ENCODE measurements at places on chromosomes 6 and 20.
A peak's percentile ranks its signal among the peaks of the same experiment; 100 is the strongest.

DNA sequence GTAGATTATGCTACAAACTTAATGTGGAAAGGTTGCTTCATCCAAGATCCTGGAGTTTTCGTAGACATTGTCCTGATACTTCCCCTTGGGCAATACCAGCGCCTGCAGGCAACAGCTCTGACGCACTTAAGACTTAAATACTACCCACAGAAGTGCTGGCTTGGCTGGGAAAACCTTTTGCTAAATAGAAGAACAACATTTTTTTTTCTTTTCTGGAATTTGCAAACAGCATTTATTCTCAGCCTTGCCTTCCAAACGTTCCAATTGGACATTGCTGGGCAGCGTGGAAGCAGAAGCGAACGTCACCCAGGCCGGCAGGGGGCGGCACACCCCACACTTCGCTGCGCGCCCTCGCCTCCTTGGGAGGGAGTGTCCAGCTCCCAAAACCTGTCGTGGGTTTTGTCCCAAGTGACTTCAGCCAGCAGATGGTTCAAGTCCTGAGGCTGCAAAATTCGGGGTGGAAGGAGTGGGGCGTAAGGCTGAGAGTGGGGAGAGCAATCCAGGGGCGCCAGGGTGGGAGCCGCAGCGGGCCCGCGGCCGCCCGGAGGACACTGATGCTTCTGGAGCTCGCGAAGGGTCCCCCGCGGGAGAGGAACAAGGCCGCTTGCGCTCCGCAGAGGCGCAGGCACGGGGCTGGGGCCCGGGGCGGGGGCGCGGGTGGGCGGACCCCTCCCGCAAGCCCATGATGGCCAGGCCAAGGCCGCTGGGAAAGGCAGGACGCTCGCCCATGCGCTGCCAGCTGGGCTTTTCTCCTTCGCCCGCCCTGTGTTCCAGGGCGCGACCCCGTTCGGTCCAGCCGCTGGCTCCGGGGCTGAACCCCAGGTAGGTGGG is 60.8 kb upstream of the MAP3K4 start:
- peak; percentile 16 for DNase-seq

DNA sequence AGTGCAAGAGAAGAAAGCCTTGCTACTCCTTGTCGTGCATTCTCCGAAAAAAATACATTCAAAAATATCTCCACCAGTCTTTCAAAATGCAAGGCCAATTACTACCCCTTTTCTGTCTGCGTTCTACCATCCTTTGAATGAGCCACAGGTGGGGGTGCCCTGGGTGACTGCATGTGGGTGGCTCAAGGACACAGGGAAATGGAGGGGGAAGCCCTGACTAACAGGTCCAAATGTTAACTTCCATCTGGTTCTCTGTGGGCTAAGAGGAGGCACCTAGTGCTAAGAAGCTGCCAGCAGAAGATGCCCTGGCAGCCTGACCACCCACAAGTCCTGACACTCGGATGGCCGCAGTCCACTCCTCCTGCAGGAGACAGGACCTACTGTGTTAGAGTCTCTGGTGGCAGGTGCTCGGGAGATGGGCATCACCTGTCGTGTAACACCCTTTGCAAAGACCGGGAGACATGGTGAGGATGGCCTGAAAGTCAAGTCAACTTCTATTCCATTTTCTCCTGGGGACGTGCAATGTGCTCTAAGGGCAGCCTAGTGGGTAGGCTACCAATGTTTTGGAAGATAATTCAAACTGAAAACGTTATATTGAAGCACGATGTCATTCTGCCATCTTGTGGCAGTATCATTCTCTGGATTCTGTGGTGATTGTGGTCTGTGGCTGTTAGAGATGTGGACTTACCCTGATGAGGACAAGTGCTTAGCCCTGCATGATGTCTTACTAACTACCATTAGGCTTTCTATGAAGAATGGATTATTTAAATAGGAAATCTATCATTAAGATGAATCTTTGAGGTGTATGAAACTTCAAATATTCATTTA is 27.4 kb upstream of the IGF2R start:
- peak; percentile 8 for DNase-seq

DNA sequence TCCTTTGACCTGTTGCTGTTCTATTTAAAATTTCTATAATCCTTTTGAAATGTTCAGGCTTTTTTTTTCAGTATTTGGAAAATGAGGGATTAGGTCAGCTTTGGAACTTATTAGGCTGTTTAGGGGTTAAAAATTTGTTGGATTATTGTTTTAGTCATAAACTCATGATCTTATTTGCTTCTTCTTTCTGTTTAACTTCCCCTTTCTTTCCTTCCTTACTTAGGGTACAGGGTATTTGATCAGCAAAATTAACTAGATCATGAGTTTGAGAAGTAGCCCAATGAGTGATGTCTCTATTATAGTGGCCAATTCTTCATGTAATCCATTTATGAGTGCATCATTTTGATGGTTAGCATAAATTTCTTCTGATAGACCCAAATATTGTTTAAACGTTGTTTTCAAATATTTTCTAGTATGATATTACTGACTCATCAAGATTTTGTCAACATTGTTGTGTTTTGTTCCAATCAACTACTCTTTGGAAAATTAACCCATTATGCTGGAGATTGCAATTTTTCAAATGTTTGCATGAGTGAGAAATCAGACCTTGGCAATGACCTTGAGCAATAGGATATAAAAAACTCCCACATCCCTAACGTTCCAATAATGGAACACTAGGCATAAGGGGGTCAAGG is 94.4 kb downstream of the OTOR start:
- no peak for DNase-seq

DNA sequence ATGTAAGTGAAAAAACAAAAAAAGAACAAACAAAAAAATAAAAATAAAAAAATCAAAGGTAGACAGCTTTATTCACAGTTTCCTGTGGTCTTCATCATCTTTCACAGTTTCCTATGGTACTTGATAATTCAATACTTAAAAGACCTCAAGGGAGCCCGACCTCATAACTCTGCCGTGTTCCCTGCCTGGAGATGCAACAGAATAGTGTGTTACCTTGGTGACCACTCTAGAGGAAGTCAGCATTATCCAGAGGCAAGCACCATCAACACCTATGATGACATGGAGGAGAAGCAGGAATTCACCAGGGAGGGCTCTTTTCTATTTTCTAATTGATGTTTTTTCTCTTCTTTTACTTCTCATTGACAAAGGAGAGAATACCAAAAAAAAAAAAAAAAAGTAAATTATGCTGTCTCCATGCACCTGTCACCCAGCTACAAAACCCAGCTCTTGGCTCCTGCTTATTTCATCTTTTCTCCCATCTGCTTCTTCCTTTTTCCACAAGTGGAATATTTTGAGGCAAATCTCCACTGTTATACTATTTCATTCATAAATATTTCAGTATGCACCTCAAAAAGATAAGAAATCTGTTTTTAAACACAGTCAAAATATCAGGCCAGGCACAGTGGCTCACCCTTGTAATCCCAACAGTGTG is 95.8 kb upstream of the STXBP5 start:
- DNase-seq = no peak

DNA sequence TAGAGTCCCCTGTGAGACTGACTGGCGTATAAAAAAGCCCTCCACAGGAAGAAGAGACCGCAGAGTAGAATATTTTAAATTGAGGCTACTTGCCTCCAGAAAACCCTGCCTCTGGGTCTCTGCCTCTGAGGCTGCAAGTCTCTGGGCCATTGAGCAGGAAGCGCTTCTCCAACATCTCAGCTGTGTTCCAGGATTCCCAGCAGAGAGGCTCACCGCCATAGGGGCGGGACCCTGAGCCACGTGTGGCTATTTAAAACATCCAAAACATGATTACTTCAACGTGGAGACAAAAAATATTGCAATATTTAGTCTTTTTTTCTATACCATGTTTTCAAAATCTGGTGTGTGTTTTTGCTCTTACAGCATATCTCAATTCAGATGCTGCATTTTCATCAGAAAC is 59.4 kb downstream of the GNAS-AS1 start:
- DNase-seq = no peak

GRCh38 chr6:98975421-98975820 is 27.7 kb upstream of the FBXL4 start:
- no peak for DNase-seq

DNA sequence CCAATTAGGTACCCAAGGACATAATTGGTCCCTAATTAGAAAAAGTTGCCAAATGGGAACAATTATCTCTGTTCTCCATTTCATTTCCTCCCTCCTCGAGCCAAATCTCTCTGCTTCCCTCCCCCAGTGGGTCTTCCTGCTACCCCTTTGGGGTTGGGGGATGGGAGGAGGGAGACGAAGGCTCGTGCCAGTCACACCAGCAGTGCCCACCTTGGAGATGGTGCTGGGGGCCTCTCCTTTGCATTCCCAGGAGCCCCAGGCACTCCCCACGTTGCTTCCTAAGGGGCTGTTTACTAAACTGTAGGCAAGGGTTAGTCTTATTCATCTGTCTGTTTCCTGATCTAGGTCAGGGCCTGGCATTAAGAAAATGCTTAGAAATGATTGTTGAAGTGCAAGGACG is 33.1 kb downstream of the MDFI start:
- no peak for DNase-seq

GRCh38 chr6:19836799-19837510 is at the start of gene ID4:
Gene ID4 (plus strand): TSS chr6:19837370. CDS start chr6:19837755, 385 bp downstream.
- DNase-seq = no peak

GRCh38 chr6:147486683-147487082 is 21.8 kb upstream of the SAMD5 start:
- DNase-seq = no peak

- no peak for DNase-seq
These were observed 288.0 kb downstream of the DOK5 start for GRCh38 chr20:54763366-54763765.

GRCh38 chr6:157586088-157586414 is 205.1 kb downstream of the ZDHHC14 start:
- no peak for DNase-seq

DNA sequence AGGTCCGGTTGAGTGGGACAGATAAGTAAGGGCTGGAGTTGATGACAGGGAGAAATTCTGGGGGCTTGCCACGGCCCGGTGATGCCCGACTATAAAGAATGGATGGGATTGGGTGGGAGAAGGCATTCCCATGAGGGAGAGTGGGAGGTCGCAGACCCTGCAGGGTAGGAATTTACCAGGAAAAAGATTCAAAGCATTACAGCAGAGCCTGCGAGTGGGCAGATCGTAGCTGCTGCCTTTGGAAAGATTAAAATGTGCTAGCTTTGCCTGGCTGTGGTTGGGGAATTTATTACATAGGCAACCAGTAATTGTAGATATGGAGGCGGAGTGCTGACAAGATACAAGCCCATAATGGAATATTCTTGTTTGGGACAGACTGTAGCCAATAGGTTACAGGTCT is 49.5 kb downstream of the KDM1B start:
- DNase-seq = no peak

DNA sequence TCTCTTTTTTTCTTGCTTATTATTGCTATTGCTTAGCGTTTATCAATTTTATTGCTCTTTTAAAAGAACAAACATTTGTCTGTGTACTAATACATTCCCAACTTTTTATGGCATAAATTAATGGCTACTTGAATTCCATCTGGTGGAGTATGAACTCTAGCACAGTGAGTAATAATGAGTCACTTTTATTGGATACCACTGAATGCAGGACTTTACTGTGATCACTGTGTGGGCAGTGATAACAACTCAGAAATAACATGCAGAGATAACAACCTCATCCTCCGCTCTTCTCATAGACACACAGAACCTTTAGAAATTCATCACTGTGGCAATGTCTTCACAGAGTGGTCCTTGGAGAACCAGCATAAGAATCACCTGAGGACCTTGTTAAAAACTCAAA is 174.9 kb upstream of the PRND start:
- no peak for DNase-seq

DNA sequence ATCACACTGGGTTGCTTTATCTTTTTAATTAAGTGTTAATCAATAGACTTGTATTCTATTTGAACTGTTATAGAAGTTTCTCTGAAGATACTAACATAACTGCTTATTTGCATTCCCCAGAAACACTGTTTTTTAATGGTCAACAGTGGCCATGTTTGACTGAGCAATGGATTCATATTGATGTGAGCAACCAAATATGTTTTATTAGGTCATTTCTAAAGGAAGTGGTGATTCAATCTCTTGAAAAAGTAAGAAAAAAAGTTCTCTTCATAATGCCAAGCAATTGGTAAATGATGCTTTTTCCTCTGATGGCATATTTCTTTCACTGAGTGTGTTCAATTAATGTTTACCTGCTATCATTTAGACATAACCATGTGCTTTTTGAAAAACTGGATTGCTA is 593.0 kb upstream of the CITED2 start:
- DNase-seq = no peak

- DNase-seq = no peak
These were observed 147.1 kb upstream of the RALGAPA2 start for GRCh38 chr20:20859510-20859909.

DNA sequence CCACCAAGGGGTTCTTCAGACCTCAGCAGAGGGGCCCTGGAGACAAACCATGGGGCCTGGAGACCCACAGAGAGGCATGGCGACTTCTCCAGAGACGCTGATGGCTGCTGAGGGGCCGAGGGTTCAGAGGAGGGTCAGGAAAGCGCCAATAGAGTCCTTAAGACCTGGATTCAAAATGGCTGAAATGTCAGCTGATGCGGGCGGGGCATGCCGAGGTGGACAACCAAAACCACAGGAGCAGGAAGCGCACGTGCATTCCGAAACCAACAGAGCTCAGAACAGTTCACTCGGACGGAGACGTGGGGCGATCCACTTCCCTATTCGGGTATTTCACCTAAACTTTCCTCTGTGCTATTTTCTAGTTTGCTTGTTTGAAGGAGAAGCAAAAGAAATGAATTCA is 99.9 kb upstream of the RIN2 start:
- no peak for DNase-seq

GRCh38 chr6:73585566-73586415 is 65.0 kb upstream of the EEF1A1 start:
- DNase-seq = no peak

DNA sequence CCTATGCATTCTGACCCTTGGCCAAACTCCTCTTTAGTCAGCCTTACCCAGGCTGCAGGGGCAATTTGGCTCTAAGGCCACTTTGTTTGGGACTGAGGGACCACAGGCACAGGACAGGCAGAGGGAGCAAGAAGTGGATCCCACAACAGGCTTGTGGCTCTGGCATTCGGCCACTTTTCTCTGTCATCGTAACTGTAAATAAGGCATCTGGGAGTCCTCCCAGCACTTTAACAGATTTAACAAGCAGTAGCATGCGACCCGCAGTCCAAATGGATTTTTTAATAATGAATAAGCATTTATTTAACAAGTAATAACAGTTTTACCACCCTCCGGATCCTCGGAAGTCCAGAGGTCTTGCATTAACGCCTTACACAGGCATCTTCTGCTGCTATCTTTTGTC is 16.1 kb upstream of the CDH22 start:
- no peak for DNase-seq

- no peak for DNase-seq
These were observed 368.0 kb downstream of the QKI start for GRCh38 chr6:163782436-163783003.

- DNase-seq = no peak
These were observed 98.5 kb downstream of the PRDM1 start for GRCh38 chr6:106184629-106185028.

GRCh38 chr20:40390654-40391053 is 298.4 kb downstream of the MAFB start:
- DNase-seq = no peak

GRCh38 chr20:10655720-10656669 is 17.8 kb downstream of the JAG1 start:
- DNase-seq = no peak
